NCI-H187 treated with DMSO at 0.1 percent for 48 hours (cell line): ENCODE measurements at places on chromosomes 2 and 18.

DNA sequence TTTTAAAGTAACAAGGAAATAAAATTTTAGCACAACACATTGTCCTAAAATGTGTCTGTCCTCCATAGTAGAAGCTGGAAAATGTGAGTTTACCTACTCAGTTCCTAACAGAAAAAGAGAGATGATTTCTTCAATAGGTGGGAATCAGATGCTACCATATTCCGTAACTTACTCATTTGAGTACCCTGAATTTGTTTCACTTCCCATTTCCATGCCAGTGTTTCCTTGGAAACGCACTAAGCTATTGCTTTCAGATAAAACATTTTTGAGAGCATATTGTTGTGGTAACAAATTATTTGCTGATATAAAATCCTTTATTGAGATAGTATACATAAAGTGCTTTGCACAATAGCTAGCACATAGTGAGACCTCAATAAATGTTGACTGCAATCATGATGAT is 137.5 kb upstream of the BARD1 start:
- no peak for DNase-seq

DNA sequence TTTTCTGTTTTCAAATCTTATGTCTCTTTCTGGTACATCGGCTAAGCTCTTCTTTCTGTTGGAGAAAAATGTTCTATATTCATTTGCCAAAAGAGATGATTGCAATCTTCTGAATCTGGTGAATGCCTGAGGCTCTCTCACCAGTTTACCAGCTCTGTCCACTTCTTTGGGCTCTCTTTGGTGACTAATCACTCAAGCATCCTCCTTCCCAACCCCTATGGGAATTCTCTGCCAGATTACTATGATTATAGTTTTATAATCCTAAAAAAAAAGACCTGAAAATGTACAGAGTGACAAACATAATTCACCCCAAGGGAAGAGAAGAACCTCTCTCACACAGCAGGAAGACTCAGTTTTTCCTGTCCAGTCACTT is 187.3 kb downstream of the CAMKMT start:
- no peak for DNase-seq

GRCh38 chr2:8643250-8643995 is 38.4 kb upstream of the ID2 start:
- DNase-seq, result no peak

- DNase-seq, result no peak
Measured at GRCh38 chr2:233075141-233075965, 15.2 kb downstream of the INPP5D start.

DNA sequence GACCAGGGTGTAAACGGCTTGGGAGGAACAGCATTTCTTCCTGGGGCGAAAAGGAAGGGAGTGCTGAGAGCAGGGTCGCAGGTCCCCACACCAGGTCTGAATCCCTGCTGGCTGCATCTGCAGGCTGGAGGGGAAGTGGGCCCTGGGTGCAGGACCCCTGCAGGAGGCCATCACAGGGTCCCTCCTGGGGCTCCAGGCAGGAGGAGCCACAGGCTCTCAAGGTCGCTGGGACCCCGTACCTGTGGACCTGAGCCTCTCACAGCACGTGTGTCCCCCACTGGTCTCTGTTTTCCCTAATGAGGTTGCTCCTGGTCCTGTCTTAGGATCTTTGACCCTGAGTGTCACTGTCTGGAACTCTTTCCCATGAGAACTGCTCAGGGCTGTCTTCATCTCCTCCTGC is 147.8 kb upstream of the ZNF236 start:
- DNase-seq, result no peak

GRCh38 chr18:58103339-58103985 is 59.4 kb downstream of the NEDD4L start:
- DNase-seq, result no peak

GRCh38 chr2:71336802-71337201 is 5.2 kb downstream of the ZNF638 start:
- no peak for DNase-seq

GRCh38 chr2:207135340-207135739 is 30.4 kb downstream of the KLF7 start:
- no peak for DNase-seq

DNA sequence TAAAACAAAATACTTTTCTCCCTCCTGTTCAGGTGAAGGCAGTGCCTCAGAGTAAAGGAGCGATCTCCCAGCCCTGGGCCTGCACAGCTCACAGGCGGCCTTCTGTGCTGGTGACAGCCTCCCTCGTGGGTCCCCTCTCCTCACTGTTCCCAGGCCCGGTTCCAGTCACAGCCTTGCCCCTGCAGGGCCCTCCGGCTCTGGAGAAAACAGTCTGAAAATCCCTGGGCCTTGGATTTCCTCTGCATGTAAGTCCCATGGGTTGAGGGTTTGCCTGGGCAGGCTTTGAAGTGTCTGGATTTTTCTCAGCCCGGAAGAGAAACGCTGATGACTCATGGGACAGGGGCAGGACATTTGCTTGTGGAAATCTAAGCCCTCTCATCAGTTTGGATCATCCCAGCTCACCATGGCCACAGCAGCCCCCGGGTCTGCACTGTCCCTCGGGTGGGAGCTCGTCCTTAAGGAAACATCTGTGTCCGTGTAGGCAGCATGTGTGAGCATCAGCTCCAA is 186.1 kb upstream of the RAB12 start:
- no peak for DNase-seq

DNA sequence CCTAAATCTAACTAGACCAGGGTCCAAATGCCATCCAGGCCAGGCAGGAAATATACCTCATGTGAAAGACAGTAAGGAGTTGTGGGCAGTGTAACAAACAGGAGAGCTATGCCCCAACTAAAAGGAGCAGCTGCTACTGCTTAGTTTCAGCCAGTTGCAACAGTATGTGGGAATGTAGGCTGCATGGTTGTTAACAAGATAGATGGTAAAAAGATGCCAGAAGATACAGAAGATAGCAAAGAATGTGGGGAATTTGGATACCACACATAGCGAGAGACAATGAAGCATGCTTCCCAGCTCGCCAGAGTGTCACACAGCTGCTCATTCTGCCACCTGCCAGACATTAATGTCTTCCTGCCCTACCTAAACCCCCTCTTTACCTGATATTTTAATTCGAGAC is 39.4 kb upstream of the CYBRD1 start:
- DNase-seq, result no peak

DNA sequence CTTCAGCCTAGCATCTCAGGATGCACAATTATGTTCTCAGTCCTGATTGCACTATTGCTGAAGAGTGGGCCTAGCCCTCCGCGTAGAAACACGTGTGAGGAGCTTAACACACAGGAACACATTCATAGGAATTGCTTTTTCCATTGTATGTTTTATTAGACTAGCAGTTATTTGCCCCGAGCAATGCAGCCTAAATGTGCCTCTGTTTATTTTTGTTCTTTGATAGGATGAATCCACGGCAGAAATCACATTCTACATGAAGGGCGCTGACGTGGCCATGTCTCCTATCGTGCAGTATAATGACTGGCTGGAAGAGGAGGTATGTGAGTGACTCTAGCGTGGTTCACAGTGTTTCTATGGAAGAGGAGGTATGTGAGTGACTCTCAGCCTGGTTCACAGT is 65.9 kb upstream of the NFATC1 start:
- no peak for DNase-seq

- no peak for DNase-seq
Measured at GRCh38 chr18:71529703-71530303, 1014.3 kb downstream of the CBLN2 start.

DNA sequence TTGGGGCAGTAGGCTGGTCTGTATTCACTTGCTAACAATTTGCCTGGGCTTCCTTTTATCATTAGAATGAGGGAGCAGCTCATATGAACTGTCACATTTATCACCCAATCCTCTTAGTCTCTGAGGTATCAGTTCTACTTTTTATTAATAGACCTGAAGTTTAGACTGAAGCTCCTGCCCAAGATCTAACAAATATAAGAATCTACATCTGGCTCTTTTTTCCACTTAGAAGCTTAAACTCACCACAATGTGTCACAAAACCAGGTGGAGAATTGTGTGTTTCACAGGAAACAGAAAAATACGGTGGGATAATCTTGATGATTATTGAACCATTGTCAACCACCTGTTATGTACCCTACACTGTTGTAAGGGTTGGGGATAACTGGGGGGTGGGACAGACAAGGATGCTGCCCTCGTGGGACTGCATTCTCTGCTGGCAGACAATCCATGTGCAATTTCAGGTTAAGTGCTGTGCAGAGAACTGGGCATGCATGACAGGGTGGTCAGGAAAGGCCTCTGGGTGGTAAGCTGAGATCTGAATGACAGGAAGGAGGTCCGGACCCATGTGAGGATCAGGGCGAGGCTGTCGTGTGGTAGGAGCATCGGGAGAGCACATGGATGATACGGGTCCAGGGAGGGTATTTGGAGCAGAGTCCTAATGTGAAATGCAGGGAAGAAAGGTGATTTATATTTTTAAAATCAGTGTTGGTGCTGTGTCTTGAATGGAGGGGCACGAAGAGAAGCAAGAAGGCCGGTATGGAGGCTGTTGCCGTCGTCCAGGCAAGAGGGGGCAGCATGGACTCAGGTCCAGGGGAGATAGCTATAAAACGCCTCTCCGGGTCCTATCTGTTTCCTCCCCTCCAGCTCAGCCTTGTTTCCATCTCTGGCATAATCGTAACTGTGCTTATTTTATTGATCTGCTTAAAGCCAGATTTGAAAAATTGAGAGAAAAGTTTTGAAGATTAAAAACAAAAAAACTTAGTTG is 17.6 kb downstream of the MYL12B start:
- no peak for DNase-seq

DNA sequence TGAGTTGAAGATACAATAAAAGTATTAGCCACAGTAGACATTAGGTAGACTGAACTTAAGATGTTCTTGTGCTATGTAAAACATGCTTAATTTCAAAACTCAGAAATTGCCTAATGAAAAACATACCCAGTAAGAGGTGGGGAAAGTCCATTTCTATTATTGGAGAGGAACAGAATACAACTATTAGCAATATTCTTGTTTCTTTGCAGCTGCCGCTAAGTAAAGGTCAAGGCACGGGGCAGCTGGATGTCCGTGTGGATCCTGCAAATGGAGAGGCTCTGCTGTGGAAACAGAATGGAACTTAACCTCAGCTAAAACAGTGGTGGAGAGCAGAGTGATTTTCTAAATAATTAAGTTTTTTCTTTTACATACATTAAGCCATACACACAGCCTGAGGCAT is 139.2 kb upstream of the ARHGAP28 start:
- DNase-seq, result no peak

DNA sequence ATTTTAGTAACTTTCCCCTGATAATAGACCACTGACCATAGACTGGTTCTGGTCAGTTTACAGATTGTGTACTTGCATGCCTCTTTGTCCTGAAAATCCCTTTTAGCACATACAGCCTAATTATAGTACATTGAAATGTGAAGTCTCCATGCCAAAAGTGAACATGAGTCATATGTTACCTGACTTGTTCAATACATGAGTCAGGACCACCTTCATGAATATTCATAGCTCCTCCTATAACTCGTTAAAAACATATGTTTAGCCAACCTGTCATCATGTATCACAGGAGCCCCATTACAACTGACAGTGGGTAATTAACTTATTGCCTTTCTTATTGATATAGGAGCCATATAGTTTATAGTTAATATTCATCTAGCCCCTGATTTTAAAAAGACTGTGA is 78.6 kb downstream of the SH3YL1 start:
- DNase-seq, result no peak

GRCh38 chr2:72109291-72109690 is 38.4 kb downstream of the CYP26B1 start:
- no peak for DNase-seq

DNA sequence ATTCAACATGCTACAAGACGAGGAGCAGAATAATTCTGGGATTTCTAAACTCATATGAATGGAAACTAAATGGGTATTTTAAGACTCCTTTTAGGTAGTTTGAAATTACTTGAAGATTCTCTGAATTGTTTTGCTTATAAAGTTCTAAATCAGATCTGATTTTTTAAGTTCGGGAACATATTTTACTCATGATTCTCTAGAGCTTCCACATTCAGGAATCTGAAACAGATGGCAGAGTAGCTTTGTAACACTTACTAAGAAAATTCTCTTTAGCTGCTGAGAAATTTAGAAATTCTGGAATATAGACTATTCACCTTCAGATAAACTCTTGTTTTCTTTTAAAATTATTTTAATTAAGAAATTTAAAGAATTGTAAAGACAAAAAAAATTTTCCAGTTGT is 13.7 kb downstream of the RBBP8 start:
- no peak for DNase-seq

GRCh38 chr2:18604531-18604885 is 15.1 kb upstream of the NT5C1B start:
- no peak for DNase-seq
